ENCODE measurements at places on chromosomes 2 and 18. TPM values are rescaled to one million over a fixed set of nuclear protein-coding genes. Genes with fewer than 3 reads are reported as not detected.

KCTD18 gene
- total RNA-seq: 37.8 TPM

ETAA1 gene
- 17.5 TPM for total RNA-seq

LOXHD1 gene
- total RNA-seq: not detected

EMILIN1 gene
- 5.8 TPM for total RNA-seq

ZBTB7C gene
- 2.6 TPM for total RNA-seq

VPS54 gene
- total RNA-seq: 13.0 TPM

IL1RL2 gene
- total RNA-seq: 0.63 TPM

GREB1 gene
- total RNA-seq: not detected

CXCR1 gene
- total RNA-seq: not detected

POTEJ gene
- not detected for total RNA-seq

LONRF2 gene
- total RNA-seq: not detected

PSD4 gene
- 48.2 TPM for total RNA-seq

MPP4 gene
- 0.35 TPM for total RNA-seq

GPR45 gene
- not detected for total RNA-seq

PLCL1 gene
- not detected for total RNA-seq

IRS1 gene
- 27.2 TPM for total RNA-seq

CCNYL1 gene
- 8.8 TPM for total RNA-seq

AMER3 gene
- total RNA-seq: not detected

SLC23A3 gene
- 0.28 TPM for total RNA-seq

FAM228A gene
- total RNA-seq: not detected

APCDD1 gene
- 0.35 TPM for total RNA-seq

RFTN2 gene
- total RNA-seq: not detected

ANKRD23 gene
- 0.56 TPM for total RNA-seq

TACR1 gene
- total RNA-seq: not detected

FAM161A gene
- 1.1 TPM for total RNA-seq

EFHD1 gene
- 0.21 TPM for total RNA-seq

SPATA3 gene
- not detected for total RNA-seq

MSGN1 gene
- not detected for total RNA-seq

CDH7 gene
- total RNA-seq: not detected

KCTD1 gene
- total RNA-seq: 51.8 TPM

EPHA4 gene
- 10.1 TPM for total RNA-seq

KCNF1 gene
- total RNA-seq: 0.35 TPM

DSEL gene
- 1.4 TPM for total RNA-seq

IMPACT gene
- total RNA-seq: 24.1 TPM

MYO1B gene
- total RNA-seq: 157 TPM

MRO gene
- total RNA-seq: not detected

CD8B2 gene
- total RNA-seq: not detected

SCYGR4 gene
- not detected for total RNA-seq

LIPT1 gene
- total RNA-seq: 4.1 TPM

CHRND gene
- total RNA-seq: not detected

COX5B gene
- 502 TPM for total RNA-seq

SERPINE2 gene
- total RNA-seq: 59.4 TPM

RNF144A gene
- total RNA-seq: 0.99 TPM

SULT1C4 gene
- not detected for total RNA-seq

Measured in airway epithelial cell (primary cell).